ENCODE measurements at places on chromosomes 13 and 19.

DNA sequence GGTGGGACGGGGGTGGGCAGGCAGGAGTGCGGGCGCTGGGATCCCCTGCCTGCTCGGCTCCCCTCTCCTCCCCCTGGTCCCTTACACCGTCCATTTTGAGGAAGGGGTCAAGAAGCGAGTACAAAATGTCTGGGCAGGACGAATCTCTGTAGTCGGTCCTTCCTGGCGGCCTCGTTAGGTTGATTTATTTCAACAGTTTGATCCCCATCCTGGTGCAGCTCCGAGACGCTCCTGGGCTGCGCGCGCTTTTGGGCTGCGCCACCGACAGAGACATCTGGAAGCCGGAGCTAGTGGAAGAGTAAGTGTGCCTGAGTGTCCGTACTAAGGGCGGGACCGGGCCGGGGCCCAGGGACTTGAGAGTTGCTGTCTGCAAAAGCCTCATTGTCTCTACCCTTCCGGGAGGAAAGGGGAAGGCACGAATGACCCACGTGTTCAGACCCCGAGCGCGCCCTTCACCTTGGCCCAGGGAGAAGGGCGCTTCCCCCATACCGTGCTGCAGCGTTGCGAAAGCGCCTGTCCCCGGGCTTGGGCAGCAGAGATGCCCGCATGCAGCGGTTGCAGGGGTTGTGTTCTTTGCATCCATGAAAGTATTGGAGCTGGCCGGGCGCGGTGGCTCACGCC, 1.8 kb downstream of the ZNF114 start:
- no peak for DNase-seq

DNA sequence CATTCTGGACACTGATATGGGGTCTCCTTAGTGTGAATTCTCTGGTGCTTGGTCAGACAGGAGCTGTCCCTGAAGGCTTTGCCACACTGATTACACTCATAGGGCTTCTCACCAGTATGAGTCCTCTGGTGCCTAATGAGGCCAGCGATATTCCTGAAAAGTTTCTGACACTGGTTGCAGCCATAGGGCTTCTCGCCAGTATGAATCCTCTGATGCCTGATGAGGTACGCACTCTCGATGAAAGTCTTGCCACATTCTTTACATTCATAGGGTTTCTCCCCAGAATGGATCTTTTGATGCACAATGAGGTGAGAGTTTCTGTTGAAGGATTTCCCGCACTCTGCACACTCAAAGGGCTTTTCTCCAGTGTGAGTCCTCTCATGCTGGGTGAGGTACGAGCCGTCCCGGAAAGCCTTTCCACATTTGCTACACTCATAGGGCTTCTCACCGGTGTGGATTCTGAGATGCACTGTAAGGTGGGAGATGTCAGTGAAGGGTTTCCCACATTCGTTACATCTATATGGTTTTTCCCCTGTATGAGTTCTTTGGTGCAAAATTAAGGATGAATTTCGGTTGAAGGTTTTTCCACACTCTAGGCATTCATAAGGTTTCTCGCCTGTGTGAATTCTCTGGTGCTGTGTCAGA, 22.4 kb downstream of the ZNF329 start:
- no peak for DNase-seq

GRCh38 chr13:35474496-35475211, 1.8 kb downstream of the MAB21L1 start:
- DNase-seq = no peak

GRCh38 chr13:33180122-33180804, 105.3 kb downstream of the STARD13 start:
- DNase-seq = no peak

GRCh38 chr13:86000546-86000945, 201.3 kb upstream of the SLITRK6 start:
- no peak for DNase-seq

DNA sequence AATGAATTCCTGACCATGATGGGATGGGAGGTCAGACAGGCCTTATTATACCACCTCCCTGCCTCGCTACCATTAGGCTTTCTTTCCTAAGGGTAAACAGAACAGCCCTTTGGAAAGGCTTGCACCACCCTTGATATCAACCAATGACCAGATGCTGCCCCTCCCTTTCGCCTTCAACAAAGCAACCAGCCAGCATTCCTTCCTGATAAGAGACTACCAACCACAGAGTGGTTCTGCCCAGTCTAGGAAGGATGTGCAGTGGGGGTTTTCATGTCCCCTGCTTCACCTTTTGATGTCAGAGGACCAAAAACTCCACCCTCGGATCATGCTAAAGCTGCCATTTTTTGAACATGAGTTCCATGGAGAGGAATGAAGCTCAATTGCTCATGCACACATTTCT, 21.7 kb downstream of the TEX30 start:
- no peak for DNase-seq

GRCh38 chr19:38185562-38185961, 38.5 kb downstream of the DPF1 start:
- DNase-seq = no peak

Measured in cerebellar nuclear complex (tissue), 1 donor.